AG04450 (cell line): ENCODE measurements at places on chromosomes 5 and 9.

- DNase-seq: no peak
Observed at GRCh38 chr5:154644745-154645411, 110.3 kb upstream of the LARP1 start.

DNA sequence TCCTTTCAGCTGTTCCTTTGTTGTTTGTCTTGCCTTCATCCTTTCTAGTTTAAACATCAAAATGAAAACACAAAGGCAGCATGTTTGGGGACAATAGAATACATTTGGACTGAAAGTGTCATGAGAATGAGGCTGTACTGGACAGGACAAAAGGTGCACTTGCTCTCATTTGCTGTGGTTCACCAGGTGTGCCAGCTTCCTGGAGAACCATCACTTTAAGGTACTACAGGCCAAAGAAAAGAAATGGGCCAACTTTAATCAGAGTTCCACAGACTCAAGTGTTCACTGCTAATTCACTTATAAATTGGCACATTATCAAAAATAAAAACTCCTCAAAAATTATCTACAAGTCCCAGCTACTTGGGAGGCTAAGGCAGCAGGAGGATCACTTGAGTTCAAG lies 53.8 kb downstream of the ABHD17B start:
- no peak for DNase-seq

GRCh38 chr5:34857161-34857560 lies 18.2 kb downstream of the TTC23L start:
- no peak for DNase-seq

- no peak for DNase-seq
Observed at GRCh38 chr9:20561531-20561930, 60.8 kb downstream of the MLLT3 start.

GRCh38 chr5:144463481-144464223 lies 293.0 kb downstream of the KCTD16 start:
- no peak for DNase-seq

DNA sequence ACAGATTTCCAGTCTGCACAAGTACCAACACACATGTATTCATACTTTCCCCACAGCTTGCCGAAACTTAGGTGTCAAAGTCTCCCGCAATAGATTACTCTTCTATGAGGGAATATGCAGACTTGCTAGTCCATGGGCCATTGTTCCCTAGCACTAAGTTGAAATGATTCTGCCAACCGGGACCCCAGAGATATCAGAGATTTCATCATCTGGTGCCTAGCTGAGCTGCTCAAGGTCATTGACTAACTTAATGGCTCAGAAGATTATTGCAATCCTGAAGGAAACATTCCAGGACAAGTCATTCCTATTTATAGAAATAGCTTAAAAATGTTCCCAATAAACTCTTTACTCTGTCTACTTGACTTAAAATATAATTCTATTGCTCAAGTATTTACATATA lies 202.6 kb downstream of the PIK3R1 start:
- DNase-seq: no peak

- DNase-seq: no peak
Observed at GRCh38 chr5:73295447-73295846, 122.5 kb downstream of the TMEM174 start.

DNA sequence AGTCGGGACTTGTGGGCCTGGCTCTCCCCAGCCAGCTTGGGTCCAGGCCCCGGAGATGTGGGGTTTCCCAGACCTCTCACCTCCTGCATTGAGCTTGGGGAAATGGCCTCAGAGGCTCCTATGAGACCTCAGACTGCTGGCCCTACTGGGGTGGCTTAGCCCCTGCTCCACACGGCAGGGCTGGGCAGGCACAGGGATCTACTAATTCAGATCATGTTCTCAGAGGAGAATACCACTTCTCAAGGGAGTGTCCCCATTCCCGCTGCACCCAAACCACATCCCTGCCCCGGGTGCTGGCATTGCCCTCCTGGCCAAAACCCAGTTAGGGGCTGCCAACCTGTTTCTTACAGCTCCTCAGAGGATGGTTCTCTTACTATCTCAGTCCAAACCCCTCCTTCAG lies 82.1 kb upstream of the LMX1B start:
- no peak for DNase-seq

GRCh38 chr5:67997148-67997547 lies 218.4 kb upstream of the PIK3R1 start:
- no peak for DNase-seq

DNA sequence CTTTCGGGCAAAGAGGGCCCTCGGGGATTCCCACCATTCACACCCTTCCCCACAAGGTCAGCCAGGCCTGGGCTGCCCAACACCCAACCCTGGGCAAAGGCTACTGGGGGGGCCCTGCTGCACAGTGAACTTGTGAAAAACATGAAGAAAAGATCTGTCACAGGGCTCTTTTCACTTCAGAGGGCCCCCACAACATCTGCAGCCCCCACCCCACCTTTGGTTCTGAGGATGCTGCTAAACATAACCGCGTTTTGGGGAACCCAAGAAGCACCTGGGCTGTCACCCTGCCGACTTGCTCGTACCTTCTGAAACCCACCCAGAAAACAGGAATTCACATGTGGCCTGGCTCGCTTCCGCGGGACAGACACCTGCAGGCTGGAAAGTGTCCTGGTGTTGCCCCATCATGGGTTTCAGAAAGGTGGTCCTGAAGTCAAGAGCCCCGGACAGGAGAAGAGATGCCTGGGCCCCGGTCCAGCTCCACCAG lies 29.3 kb downstream of the B4GALT1 start:
- DNase-seq: no peak

- DNase-seq: no peak
Observed at GRCh38 chr5:6086871-6087270, 291.5 kb downstream of the MED10 start.

GRCh38 chr9:137396227-137396626 lies 26.7 kb downstream of the EXD3 start:
- peak; percentile 72 for DNase-seq

GRCh38 chr9:134630393-134630790 lies 11.2 kb upstream of the COL5A1 start:
- no peak for DNase-seq

DNA sequence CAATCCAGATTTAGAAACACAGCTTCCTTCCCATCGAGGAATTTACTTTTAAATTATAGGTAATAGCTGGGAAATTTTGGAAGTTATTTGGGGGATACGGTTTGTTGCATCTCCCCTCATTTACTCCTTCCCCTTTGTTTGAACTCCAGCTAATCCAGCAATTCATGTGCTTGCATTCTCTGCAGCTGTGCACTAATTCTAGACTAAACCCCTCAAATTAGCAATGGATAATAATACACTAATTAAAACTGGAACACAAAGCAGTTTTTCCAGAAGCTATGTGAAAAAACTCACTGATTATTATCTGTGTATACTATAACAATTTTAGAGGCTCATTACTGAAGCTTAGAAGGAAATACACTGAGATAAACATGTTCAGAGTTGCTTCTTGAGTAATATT lies 751.2 kb upstream of the ZNF608 start:
- no peak for DNase-seq

- DNase-seq: peak; percentile 90
Observed at GRCh38 chr5:150540615-150541396, 32.9 kb downstream of the NDST1 start.

DNA sequence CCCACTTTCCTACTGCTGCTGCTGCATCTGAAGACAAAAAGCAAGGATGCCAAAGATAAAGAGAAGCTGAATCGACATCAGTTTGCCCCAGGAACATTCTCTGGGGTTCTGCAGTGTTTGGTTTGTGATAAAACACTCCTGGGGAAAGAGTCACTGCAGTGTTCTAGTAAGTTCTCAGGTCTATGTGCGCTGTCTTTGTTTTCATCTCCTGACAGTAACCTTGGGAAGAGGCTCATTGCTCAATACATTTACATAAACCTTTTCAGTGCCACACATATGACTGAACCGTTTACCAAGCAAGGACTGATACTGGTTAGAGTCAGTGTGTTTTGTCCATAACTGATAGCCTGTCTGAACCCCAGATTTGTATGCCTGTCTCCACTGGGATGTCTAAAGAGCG lies 232.1 kb downstream of the ARHGEF28 start:
- no peak for DNase-seq

DNA sequence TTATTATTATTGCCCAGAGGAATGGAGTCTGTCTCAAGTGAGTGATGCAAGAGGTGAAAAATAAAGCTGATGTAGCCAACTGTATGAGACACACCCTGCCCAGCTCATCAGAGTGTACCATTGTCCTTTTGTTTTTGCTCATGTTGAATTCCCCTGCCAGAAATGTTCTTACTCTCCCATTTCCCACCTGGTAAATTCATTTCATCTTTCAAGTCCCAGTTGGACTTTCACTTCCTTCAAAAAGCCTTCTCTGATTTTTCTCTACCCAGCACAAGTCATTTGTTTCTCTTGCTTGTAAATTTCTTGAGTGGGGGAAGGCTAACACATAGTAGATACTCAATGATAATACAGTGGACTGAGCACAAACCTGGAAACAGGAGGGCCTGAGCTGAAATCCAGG lies 394.5 kb upstream of the ZNF462 start:
- no peak for DNase-seq

GRCh38 chr5:67792891-67793290 lies 422.7 kb upstream of the PIK3R1 start:
- no peak for DNase-seq

DNA sequence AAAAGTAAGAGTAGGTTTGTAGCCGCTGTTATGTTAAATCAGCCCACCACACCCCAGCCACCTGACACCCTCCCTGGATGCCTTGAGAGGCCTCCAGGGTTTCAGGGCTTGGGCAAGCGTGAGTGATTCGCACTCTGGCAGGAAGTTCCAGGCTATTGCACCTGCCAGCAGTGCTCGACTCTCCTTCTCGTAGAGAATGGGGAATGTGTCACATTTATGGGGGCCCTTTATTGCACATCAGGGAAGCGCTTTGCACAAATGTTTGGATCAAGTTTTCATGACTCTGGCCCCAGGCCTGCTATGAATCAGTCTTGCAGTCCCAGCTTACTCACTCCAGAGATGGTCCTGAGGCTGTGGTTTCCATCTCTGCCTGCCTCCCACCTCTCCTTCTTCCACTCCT lies 66.1 kb upstream of the ADRA1B start:
- peak; percentile 29 for DNase-seq

GRCh38 chr5:170638051-170638450 lies 134.2 kb downstream of the KCNIP1 start:
- DNase-seq: no peak

DNA sequence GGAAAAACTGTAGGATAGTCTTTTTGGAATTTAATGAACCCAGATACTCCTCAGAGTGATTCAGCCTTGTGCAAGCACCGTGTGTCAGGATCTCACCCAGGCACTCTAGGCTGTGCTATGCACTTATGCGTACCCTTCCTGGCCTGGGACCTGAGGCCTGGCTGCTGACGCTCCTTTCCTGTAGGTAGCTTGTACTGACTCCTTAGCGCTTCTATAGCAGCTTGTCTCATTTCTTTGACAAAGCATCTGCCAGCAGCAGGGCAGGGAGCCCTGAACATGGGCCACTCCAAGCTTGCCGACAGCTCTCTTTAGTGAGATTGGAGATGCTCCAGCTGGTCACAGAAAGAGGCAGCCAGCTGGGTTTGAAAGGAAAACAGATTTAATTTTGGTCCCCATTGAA lies 147.3 kb downstream of the SGCD start:
- no peak for DNase-seq

GRCh38 chr9:113609562-113610318 lies 146.2 kb downstream of the RGS3 start:
- no peak for DNase-seq

GRCh38 chr9:131625790-131626670 lies 80.7 kb downstream of the PRRT1B start:
- no peak for DNase-seq

DNA sequence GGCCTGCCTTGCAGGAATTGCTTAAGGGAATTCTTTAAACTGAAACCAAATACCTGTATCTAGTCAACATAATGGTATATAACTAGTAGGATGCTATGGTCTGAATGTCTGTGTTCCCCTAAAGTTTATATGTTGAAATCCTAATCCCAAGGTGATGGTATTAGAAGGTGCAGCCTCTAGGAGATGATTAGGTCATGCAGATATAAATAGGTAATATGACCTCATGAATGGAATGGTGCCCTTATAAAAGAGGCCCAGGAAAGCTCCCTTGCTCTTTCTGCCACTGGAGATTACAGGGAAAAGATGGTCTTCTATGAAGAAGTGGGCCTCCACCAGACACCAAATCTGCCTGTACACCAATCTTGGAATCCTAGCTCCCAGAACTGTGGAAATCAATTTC lies 7.4 kb upstream of the KIAA1958 start:
- DNase-seq: no peak

DNA sequence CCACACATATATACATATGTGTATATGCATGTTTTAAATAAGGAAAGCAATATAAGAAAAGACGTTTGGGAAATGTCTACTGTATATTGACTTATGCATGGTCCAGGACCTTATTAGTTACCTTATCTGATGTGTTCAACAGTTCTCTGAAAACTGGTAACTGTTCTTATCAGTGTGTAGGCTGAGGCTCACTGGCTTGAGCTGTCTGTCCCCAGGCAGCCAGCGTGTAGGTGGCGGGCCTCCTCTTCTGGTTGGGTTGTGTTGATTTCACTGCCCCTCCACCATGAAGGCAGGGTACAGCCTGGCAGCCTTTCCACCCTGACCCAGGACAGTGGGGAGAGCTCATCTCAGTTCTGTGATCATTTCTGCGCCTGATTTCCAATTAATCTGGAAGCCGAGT lies 38.7 kb upstream of the SEMA4D start:
- DNase-seq: no peak

DNA sequence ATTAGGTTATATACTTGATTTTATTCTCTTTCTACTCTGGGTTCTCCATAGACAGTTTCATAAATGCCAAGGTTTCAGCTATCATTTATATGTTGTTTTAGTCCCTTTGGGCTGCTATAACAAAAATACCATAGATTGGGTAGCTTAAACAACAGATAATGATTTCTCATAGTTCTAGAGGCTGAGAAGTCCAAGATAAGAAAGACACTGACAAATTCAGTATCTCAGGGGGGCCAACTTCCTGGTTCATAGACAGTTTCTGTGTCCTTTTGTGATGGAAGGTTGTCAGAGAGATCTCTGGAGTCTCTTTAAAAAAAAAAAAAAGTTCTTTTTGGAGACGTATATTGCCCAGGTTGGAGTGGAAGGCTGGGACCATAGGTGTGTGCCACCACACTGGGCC lies 113.3 kb downstream of the SCAMP1 start:
- DNase-seq: no peak

DNA sequence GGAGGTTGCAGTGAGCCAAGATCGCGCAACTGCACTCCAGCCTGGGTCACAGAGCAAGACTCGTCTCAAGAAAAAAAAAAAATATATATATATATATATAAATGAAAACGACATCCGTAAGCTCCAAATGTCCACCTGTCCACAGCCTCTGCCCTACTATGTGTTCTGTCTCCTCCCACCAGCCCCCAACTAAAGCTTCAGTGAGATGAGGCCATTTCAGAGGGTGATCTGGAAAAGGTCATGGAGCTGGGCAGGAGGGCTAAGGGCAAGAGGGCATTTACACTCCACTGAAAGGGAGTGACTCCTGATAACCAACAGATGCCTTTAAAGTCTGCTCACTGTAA lies 2.4 kb downstream of the SPRY4 start:
- DNase-seq: no peak

DNA sequence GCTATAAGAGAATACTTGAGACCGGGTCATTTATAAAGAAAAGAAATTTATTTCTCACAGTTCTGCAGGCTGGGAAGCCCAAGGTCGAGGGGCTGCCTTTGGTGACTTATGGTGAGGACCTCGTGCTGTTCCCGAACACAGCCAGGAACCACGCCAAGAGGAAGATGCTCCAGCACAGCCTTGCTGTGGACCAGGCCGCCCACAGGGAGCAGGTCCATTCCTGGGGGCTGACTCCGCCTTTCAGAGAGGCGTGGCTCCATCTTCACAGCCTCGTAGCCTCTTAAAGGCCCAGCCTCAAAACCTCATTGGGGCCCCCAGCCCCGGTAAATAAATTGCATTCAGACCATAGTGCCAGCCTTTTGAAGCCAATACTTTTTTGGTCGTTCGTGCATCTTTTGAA lies 93.5 kb upstream of the CACNA1B start:
- DNase-seq: no peak
